ENCODE measurements at places on chromosomes 7 and 10. TPM values are rescaled to one million over a fixed set of nuclear protein-coding genes. Genes with fewer than 3 reads are reported as not detected.

Gene RGR
- not detected for total RNA-seq

Gene NOS3
- total RNA-seq = 0.33 TPM

Gene TDRD1
- total RNA-seq = 0.13 TPM

Gene CPA4
- 140 TPM for total RNA-seq

Gene CCL24
- total RNA-seq = not detected

Gene ZNF775
- 4.0 TPM for total RNA-seq

Gene MSMB
- total RNA-seq = not detected

Gene TMEM196
- not detected for total RNA-seq

Data from smooth muscle cell of the pulmonary artery (primary cell).